ENCODE measurements at places on chromosomes 2 and 18.

DNA sequence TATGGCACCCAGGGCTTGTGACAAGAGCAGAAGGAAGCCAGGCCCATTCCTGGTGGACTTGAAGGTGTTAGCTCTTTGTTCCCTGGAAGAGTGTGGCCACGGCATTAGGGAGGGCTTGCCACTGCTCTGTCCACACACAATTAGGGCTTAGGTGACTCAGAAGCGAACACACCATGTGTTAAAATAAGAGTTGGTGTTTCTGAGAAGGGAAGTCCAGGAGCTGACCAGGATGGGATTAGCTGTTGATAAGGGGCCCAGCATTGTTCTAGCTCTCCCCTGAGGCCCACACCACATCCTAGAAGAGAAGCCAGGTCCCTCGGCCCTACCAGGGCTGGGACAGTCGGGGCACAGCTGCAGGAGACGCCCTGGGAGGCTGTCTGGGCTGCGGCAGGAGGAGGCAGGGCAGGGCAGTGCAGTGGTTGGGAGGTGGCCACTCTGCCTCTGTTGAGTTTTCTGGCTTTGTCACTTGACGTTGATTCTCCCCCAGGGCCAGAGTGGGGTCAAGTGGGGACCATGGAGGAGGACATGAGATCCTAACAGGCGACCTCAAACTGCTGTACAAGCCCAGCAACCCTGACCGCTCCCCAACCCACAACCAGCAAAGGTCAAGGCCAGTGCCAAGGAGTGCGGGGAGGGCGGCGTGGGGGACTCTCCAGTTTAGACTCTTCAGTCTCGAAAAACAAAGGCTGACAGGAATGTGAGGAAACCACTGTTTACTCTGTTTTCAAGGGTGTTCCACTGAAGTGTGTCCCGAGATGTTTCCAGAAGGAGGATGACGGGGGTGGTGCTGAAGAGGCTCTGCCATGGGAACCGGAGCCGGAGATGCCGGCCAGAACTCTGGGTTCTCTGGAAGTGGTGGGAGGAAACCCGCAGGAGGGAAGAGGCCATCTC is 16.8 kb downstream of the GNLY start:
- DNase-seq, result no peak

GRCh38 chr2:140801311-140801710 is 1329.5 kb downstream of the LRP1B start:
- no peak for DNase-seq

GRCh38 chr2:100278986-100279385 is 43.3 kb downstream of the LONRF2 start:
- DNase-seq, result no peak

DNA sequence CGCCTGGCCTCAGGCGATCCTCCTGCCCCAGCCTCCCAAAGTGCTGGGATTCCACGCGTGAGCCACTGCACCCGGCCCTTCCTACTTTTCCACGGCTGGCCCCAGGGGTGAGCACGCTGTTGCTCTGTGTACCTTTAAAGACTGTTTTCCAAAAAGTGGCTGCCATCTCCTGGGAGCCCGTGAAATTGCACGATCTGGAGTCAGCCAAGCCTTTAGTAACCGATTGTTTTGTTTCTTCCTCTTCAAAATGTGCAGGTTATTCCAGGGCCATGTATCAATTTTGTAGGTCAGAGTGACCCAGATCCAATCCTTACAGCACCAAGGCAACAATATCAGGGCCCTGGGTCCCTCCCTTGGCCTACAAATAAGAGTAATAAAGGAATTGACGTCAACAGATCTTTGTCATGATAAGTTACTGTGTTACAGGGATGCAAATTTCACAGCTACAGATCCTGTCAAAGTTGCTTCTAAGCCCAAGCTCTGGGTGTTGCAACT is 135.6 kb upstream of the ZNF236 start:
- peak; percentile 54 for DNase-seq

GRCh38 chr2:75182606-75183005 is 16.7 kb downstream of the TACR1 start:
- DNase-seq, result no peak

Measured in left hindlimb (tissue), 1 donor.